Activated naive CD8-positive, alpha-beta T cell treated with anti-CD3 and anti-CD28 coated beads, Interleukin-2, amount 10 ng/mL, durations not matched to agents 7 days and 5 days (primary cell): ENCODE measurements at places on chromosomes 7 and 10. TPM values are rescaled to one million over a fixed set of nuclear protein-coding genes. Genes with fewer than 3 reads are reported as not detected.

DNA sequence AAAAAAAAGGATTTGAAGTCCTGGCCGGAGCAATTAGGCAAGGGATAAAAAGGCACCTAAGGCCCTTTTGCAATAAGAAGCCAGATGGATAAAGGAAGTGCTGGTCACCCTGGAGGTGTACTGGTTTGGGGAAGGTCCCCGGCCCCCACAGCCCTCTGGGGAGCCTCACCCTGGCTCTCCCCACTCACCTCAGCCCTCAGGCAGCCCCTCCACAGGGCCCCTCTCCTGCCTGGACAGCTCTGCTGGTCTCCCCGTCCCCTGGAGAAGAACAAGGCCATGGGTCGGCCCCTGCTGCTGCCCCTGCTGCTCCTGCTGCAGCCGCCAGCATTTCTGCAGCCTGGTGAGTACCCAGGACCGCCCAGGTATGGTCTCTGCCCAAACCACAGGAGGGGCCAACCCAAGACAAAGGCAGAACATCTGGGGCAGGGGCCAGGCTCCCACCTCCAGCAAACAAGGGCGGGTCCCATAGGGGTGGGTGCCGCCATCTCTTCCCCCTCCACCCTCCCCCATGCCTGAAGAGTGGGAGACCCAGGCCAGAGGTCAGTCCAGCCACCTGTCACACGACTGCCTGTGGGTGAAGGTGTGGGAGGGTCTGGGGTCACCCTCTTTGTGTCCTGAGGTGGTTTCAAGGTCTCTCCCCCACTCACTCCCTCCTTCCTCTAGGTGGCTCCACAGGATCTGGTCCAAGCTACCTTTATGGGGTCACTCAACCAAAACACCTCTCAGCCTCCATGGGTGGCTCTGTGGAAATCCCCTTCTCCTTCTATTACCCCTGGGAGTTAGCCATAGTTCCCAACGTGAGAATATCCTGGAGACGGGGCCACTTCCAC is at the start of gene PILRB:
Gene PILRB (plus strand): TSS at position 91 of the 830 bp plus-strand sequence. CDS start 186 bp downstream, at position 277.
- no peak within 1 kb of the TSS for H3K4me3 ChIP-seq
- H3K27ac ChIP-seq = peak within 1 kb of the TSS; percentile 48
- DNase-seq = no peak

- H3K27ac ChIP-seq = no peak overlapping the region
- no peak for DNase-seq
- H3K4me3 ChIP-seq = no peak overlapping the region
- H3K36me3 ChIP-seq = no peaks in the 10 kb centered on the region
Measured at GRCh38 chr10:122112625-122113160, 123.7 kb downstream of the TACC2 start.

GRCh38 chr7:148356303-148356702 is 234.3 kb upstream of the C7orf33 start:
- H3K27ac ChIP-seq = no peak overlapping the region
- peaks cover 10% of the 10 kb centered on the region for H3K27me3 ChIP-seq
- no peak for DNase-seq
- H3K4me1 ChIP-seq = no peaks in the 10 kb centered on the region
- H3K4me3 ChIP-seq = no peak overlapping the region

Gene TBX20
- total RNA-seq = not detected
